A673 (cell line): ENCODE measurements at places on chromosomes 7 and 10.
A peak's percentile ranks its signal among the peaks of the same experiment; 100 is the strongest.

GRCh38 chr10:125149036-125149679 is 11.2 kb downstream of the CTBP2 start:
- peak; percentile 67 for DNase-seq

DNA sequence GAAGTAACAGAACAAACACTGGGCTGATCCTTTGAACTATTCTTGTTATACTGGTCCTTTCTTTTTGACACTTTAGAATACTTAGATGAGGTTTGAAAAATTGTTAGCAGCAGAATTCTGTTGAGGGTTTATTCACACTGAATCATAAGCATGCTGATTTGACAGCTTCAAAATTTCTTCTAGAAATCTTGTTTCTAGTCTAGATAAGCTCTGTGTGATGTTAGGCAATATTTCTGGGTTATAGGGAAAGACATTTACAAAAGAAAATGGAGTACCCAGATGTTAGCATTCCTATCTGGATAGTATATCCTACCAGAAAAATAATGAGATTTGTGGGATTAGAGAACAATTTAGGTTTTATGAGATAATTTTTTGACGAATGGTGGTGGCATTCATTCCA is 12.1 kb downstream of the CSTF2T start:
- no peak for DNase-seq

DNA sequence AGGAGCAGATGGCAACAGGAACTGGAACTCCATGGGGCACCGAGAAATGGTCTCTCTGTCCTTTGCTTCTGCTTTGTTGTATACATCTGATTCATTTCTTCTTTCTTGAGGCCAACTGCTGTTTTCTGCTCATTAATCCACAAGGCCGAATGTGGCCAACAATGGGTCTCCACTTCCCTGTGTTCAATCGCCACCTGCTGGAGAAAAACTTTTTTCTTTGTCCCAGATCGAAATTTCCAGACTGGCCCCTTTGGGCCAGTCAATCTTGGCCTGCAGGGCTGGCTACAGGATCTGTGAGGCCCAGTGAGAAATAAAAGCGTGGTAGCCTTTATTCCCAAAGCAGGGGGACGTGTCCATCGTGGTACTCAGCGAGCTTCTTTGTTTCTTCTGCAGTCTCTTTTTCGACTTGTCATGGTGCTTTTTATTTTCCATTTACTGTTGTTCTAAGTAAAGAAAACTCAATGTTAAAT is 58.8 kb downstream of the PARP12 start:
- peak; percentile 65 for DNase-seq

- no peak for DNase-seq
Observed at GRCh38 chr7:152512706-152513105, 76.9 kb upstream of the KMT2C start.

DNA sequence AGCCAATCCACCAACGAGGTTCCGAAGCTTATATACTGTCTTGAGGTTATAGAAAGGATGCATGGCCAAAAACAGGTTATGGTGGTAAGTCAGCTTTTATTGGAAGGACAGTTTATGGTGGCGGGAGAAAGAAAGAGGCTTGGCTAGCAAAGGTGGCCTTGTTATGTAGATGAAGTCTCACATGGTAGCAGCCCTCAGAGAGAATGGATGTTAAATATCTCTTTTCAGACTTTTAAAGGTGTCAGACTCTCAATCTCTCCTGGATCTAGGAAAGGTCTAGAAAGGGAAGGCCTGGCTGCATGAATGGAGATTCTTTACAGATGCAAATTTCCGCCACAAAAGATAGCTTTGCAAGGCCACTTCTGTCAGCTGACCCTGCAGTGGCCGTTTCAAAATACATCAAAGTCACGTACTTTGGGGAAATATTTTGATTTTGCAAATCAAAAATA is 333.8 kb downstream of the GALNT17 start:
- DNase-seq = no peak
